CD4-positive, alpha-beta T cell treated with Interleukin-15 for 4 hours (primary cell): ENCODE measurements at places on chromosomes 6 and 20.

- no peak for DNase-seq
These were observed 143.4 kb upstream of the HMGN3 start for GRCh38 chr6:79377888-79378348.

DNA sequence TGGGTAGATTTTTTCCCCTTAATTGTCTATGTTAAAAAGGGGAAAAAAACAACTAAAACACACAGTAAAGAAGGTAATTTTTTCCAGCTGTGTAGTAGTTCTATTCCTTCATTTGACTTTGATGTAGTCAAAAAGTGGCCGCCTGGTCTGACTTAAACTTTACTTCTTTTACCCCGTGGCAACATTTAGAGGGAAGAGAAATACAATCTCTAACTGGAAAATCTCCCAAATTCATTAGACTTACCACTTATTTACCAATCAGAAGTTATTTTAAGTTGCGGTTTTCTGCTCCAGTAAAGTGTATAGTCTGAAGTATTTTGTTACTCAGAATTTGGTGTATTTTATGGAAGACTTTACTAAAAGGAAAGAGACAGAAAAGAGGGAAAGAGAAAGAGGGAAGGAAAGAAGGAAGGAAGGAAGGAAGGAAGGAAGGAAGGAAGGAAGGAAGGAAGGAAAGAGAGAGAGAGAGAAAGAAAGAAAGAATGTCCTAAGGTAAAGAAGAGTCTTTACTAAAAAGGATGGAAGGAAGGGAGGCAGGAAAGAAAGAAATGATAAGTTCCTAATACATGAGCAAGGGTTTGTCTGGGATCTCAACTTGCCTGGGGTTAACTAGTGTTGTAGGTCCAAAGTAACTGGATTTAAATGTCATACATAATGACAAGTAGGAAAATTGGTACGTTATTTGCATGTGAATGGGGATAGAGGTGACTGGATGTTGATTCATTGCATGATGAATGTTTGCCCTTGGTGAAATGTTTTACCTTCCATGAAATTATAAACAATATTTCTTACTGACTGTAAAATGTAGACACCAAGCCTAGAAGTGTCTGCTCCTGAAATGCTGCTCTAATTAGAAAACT lies 135.1 kb downstream of the SAMD5 start:
- DNase-seq: no peak

DNA sequence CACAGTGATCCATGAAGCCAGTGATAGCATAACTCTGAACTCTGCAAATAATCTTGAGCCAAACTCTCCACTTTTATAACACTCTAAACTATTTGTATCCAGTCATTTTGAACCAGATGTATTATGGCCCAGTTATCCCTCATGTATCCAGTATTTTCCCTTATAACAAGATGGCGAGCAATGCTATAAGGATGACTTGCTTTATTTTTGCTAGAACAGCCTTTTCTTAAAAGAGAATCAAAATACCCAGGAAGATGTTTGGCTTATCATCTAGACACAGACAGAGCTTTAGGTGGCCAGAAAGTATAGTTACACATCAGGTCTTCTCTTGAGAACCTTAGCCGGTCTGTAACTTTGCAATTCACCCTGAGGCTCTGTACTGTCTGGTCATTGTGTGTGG lies 81.0 kb downstream of the DOK5 start:
- no peak for DNase-seq

DNA sequence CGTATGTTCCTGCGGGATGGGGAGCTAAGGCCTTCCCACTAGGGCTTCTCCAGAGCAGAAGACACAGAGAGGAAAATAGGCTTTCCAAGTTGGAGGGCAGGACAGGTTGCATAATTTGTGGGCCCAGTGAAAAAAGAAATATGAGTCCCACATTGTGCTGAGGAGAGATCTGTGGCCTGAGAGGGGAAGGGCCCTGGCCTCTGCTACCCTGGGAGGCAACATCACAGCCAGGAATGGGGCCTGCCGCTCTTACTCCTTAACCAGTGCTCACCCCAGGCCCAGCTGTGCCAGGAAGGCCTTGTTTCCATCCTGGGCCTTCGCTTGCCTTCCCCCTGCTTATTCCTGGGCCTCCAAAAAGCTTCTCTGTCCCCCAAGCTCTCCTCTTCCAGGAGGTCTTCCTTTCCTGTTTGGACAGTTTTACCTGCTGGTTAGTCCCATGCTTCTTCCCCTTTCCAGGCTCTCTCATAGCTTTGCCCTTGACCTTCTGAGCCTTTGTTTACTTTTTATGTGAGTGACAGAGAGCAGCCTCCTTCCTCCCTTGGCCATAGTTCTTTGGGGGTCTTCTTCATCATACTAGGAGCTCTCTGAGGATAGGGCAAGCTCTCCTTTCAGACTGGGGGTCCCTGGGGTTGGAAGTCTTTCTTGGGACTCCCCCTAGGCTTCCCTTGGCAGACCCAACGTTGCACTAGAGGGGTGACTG lies 26.2 kb upstream of the VEGFA start:
- no peak for DNase-seq

- DNase-seq: no peak
These were observed 209.6 kb upstream of the PCSK2 start for GRCh38 chr20:17017232-17017631.

DNA sequence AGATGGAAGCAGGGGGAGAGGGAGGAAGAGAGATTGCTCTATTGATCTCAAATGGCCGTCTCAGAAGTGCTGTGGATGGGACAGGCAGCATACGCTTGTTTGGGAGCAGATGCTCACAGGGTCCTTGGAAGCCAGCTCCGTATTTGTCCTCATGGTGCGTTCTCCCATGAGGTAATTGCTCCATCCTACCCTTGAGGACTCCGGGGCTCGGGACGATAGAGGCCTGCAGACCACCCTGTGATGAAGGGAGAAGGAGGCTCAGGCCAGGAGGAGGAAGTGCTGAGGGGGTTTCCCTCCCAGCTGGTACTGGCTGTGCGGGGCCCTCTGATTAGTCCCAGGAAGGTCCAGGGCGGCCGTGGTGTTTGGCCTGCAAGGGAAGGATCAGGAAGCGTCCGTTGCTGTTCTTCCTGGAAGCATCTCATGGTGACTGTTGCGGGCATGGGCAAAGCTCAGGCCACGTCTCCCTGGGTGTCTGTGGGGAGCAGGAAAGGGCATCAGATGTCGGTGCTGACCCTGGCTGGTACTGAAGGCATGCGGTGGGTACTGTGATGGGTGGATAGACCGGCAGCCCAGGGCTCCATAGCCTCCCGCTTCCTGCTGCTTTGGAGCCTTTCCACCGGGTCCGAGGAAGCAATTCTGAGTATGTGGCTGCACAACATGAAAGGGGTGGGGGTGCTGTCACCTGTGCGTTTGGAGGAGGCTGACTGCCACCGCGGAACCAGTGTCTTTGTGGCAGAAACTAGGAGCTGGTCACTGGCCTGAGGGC lies 158.3 kb downstream of the SYCP2 start:
- no peak for DNase-seq

- DNase-seq: no peak
These were observed 362.1 kb downstream of the PHF3 start for GRCh38 chr6:63997734-63998133.

DNA sequence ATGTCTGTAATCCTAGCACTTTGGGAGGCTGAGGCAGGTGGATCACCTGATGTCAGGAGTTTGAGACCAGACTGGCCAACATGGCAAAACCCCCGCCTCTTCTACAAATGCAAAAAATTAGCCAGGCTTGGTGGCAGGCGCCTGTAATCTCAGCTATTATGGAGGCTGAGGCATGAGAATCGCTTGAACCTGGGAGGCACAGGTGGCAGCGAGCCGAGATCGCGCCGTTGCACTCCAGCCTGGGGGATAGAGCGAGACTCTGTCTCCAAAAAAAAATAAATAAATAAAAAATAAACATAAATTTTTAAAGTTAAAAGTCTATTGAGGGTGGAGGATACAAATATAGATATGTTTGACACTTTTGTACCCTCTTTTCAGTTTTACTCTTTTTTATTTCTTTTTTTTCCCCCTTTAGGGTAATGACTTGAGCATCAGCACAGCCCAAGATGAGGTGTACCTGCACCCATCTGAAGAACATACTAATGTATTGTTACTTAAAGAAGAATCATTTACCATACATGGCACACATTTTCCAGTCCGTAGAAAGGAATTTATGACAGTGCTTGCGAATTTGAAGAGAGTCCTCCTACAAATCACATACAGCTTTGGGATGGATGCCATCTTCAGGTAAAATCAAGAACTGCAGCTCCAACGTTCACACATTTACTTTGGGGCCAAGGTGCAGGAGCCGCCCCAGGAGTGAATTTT lies 368.9 kb downstream of the LAMA2 start:
- DNase-seq: peak; percentile 58

GRCh38 chr20:51487565-51488268 lies 54.8 kb downstream of the NFATC2 start:
- no peak for DNase-seq

GRCh38 chr6:3748208-3749066 lies 3.1 kb downstream of the PXDC1 start:
- DNase-seq: peak; percentile 29

GRCh38 chr20:51156041-51156982 lies 133.4 kb upstream of the KCNG1 start:
- DNase-seq: no peak

- DNase-seq: no peak
These were observed 20.2 kb upstream of the MICA start for GRCh38 chr6:31383149-31383548.

DNA sequence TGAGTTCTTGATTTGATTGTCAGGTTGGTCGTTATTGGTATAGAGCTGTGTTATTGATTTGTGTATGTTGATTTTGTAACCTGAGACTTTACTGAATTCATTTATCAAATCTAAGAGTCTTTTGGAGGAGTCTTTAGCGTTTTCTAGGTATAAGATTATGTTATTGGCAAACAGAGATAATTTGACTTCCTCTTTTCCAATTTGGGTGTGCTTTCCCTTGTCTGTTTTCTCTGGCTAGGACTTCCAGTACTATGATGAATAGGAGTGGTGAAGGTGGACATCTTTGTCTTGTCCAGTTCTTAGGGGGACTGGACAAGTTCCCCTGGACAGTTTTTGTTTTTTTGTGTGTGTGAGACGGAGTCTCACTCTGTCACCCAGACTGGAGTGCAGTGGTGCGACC lies 17.4 kb downstream of the HLA-DOA start:
- DNase-seq: no peak

- DNase-seq: no peak
These were observed 324.2 kb upstream of the PREP start for GRCh38 chr6:105726902-105727655.

DNA sequence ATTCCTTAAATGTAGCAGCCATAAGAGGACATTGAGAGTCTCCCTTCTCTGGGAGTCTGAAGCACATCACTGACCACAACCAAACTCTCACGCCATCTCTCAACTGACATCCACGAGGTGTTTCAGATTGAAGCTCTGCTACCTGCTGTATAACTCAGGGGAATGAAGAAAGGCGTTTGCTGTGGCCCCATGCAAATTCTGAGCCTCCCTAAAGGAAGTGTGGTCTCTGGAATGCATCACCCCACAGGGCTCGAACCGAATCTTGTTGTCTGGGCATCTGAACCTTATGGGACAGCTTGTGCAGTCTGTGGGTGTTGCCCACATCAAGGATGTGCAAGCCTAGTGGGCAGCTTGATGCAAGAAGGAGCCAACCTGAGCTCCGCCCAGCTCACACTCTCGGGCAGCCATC lies 10.9 kb downstream of the PMEPA1 start:
- no peak for DNase-seq

GRCh38 chr6:43009124-43009523 lies 4.6 kb downstream of the MEA1 start:
- DNase-seq: peak; percentile 34

DNA sequence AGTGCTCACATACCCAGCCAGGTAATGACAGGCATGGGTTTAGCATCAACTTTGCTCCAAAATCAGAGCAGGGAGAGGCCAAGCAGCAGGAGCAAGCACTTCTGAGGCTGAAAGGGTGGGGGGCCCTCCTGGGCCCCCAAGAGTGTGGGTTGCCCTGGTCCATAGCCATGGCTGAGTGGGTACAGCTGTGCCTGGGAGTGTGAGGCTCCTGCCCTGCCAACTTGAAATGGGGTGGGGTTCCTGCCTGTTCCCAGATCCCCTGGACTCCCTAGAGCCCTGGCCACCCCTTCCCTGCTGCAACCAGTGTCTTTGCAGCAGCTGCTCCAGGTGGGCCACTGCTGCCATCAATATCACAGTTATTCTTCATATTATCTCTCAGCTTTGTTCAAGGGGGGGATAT lies 1224.2 kb upstream of the GJE1 start:
- DNase-seq: no peak

DNA sequence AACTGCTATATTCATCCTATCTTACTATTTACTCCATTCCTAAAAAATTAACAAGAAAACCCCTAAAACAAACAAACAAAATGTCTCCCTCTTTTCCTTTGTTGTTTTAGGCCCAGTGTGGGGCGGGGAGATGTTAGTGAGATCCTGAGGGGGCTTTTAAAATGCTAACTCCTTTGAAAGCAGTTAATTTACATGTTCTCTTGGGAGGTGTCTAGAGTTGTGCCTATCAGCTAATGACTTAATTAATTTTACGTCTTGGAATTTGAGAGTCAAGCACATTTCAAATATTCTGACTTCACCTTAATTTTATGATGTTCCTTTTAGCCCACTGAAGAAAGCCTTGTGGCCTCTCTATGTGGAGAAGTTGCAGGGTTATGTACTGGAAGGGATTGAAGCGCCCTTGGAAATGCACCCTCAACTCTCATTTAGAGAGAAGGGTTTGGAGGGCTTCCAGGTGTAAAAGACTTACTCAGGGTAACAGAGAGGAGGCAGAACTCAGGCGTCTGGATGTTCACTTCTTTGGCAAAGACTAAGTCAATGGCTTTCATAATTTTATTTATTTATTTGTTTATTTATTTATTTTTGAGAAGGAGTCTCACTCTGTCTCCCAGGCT lies 4.9 kb downstream of the SASH1 start:
- DNase-seq: no peak

GRCh38 chr6:3708540-3708939 lies 43.0 kb downstream of the PXDC1 start:
- DNase-seq: no peak

DNA sequence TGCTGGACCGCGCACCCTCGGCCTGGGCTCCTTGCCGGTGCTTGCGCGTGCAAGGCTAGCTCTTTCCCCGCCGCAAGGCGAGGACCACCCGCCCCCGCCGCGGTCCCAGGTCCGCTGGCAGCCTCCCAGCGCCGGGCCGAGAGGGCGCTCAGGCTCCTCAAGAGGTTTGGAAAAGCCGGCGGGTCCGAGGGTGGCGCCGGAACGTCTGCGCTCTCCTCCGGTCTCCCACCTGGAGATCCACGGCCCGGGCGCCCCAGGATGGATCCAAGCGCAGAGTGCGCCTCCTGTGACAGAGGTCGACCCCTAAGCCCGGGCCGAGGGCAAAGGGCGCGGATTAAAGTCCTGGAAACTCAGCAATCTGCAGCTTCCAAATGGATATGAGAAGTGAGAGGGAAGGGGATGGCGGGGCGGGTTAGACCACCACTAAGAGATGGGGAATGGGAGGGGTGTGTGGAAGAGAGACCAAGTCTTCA lies 575 bp upstream of the MICAL1 start:
- no peak for DNase-seq

GRCh38 chr6:166488076-166488685 lies 98.3 kb downstream of the RAMACL start:
- DNase-seq: peak; percentile 90

- no peak for DNase-seq
These were observed 170.9 kb downstream of the KLHL32 start for GRCh38 chr6:97095311-97095850.

GRCh38 chr6:39914239-39914638 lies 20.0 kb downstream of the MOCS1 start:
- no peak for DNase-seq

GRCh38 chr6:27143474-27144026 lies 104.0 kb upstream of the PRSS16 start:
- no peak for DNase-seq

- no peak for DNase-seq
These were observed 36.6 kb upstream of the NFATC2 start for GRCh38 chr20:51579137-51579536.

- no peak for DNase-seq
These were observed 92.1 kb downstream of the PKHD1 start for GRCh38 chr6:51995214-51995755.
